ENCODE measurements at places on chromosomes 4 and X.

GRCh38 chrX:10341309-10341708, 184.5 kb downstream of the CLCN4 start:
- DNase-seq: no peak

GRCh38 chr4:76459291-76459723, 24.3 kb downstream of the SHROOM3 start:
- DNase-seq: no peak

DNA sequence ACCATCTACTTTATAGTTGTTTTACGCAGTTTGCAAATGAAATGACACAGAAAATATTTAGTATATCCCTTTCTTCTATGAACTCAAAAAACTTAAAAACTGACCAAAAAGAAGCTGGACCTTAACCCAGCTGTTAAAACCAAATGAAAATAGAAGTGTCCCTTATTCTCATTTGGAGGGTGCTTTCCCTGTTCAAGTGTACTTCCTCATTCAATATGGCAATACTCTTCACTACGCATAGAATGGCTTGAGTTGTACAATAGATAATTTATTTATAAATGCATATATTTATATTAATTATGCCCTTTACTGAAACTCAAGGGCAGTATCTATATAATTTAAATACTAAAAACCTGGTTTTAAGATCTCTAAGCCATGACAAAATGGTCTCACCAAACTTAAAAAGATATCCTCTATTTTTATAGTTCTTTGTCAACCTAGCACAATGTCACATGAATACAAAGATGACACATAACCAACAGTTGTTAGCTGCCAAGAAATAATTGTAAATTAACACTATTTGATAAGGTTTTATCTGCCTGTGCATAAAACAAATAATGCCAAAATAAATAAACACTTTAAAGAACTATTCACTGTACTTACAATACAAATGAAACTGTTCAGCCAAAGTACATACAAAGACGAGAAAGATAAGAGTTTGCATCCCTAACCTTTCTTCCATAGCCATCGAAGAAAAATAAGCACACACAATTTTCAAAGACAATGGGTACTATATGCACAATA, 25.2 kb downstream of the YTHDC1 start:
- DNase-seq: no peak

DNA sequence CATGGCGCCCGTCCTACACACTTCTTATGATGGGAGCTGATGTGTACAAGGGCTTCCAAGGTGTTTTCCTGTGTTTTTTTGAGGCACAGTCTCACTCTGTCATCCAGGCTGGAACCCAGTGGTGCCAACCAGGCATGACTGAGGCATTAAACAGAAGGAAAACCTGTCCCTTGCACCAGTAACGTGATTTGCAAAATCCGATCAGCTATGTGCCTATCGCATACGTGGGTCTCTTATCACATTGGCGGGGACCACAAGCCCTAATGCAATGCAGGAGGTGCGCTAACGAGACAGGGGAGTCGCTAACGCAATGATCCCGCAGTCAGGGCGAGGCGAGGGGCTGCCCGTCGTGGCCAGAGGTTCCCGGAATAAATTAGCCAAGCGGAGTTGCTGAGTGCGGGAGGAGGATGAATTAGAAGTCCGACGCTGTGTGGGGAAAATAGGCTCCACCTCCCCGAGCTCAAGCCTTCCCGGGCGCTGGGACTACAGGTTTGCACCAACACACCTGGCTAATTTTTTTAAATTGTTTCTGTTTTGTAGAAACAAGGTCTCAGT, 162.7 kb downstream of the SHOX start:
- no peak for DNase-seq

DNA sequence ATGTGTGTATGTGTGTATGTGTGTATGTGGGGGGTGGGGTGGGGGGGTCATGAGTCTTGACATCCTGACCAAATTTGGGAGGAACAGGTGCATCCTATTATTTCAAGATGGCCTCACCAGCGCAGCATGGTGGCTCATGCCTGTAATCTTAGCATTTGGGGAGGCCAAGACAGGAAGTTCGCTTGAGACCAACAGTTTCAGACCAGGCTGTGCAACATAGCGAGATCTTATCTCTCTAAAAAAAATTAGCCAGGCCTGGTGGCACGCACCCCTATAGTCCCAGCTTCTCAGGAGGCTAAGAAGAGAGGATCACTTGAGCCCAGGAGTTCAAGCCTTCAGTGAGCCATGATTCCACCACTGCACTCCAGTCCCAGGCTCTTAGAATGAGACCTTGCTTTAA, 47.0 kb upstream of the DHRSX start:
- DNase-seq: no peak

- DNase-seq: no peak
Measured at GRCh38 chrX:118448273-118448783, 47.3 kb upstream of the DOCK11 start.

GRCh38 chrX:19122641-19123009, 357 bp upstream of the ADGRG2 start:
- no peak for DNase-seq

DNA sequence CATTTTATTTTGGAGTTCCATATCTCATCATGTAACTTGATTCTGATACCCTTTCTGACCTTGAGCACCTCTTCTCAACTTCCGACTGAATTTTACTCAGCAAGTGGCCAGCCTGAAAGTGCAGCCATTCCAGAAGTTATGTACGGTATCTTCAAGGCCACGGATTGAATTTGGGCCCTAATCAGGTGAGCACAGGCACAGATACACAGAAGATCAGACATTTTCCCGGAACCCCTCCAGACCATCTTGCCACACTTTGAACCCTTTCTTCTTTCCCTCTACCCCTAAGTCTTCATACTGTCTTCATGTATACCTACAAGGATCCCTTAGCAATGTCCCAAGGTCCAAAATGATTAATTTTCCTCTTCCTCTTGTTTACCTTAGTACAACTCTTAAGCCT, 108.2 kb downstream of the FNIP2 start:
- no peak for DNase-seq

DNA sequence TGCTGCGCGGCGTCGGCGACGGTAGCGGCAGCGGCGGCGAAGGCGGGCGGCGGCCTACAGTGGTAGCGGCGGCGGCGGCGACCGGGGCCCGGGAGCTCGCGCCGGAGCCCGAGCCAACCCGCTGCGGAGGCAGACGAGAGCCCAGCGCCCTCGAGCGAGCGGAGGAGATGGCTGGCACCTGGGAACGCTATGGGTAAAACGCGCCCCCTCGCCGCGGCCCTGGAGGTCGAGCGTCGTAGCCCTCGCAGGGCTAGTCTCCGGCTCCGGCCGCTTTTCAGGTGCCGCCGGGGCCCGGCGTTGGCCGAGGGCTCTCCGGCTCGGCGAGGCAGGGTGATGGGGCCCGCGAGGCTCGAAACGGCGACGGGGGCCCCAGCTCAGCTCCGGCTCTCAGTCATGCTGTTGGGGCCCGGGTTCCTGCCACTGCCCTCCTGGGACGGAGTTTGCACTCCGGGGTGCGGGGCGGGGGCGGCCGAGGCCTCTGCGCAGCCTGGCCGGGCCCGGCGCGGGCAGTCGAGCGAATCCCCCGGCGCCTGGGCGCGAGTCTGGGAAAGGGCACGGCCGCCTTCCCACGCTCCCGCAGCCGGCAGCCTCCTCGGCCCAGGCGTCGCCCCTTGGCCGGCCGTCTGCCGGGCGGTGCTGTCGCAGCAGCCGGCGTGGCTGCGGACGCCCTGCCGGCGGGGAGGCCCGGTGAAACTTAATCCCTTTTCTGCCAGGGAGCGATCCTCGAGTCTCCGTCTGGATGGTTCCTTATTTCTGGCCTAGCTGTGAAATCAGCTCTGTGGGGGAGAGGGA, 768 bp downstream of the MID2 start:
- DNase-seq: no peak

DNA sequence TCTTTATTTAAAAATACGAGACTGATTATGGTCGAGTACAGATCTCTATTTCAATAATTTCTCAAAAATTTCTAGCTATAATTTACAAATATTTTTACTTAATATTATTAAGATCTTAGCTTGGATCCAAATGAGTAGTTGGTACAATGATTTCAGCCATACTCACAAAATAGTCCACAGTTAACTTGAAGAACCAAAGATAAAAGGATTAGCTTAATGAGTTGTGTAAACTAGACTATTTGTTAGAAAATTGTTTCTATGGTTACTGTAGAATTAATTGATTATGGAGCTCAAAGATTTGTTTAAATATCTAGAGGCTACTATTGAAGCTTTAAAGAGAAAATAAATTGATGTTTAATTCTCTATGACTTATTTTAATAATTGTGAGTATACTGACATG, 1.6 kb downstream of the UGT2B10 start:
- DNase-seq: no peak

- DNase-seq: no peak
Measured at GRCh38 chr4:31040106-31040505, 319.9 kb downstream of the PCDH7 start.

GRCh38 chr4:174230680-174231079, 52.8 kb downstream of the FBXO8 start:
- DNase-seq: no peak

DNA sequence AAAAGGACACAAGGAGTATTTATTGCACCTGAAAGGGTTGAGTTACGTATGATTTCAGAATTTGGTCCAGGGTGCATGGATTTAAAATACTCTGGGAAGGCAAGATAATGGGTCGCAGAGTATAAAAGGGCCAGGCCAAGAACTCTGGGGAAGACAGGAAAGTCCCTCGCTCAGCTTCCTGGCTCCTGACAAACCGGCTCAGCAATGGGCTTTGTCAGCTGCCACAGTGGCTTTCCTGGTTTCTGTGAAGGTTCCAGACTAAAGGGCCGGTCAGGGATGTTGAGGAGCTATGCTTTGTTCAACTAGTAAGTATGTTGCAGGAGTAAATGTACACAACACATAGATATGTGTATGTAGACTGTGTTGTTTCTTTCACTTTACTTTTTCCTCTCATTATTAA, 154.4 kb upstream of the ETNPPL start:
- no peak for DNase-seq

GRCh38 chrX:41047878-41048534, 37.2 kb upstream of the USP9X start:
- no peak for DNase-seq

GRCh38 chr4:7089213-7089986, 21.5 kb upstream of the GRPEL1 start:
- DNase-seq: no peak

- DNase-seq: no peak
Measured at GRCh38 chr4:26826721-26827120, 33.9 kb upstream of the STIM2 start.

DNA sequence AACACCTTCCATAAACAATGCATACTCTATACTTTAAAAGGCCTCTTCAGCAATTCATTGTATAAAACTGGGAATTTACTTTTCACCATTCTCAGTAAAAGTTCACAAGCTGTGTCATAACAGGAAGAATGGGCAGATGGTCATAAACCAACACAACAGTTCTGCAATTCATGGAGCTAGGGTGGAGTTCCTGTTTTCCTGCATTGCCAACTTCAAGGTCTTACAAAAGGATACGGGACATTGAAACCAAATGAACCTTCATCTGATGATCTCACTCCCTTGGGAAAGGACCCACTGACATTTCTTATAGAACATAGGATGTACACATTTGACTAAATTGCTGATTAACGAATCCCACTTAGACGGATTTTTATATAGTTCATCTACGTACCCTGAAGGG, 4.1 kb downstream of the KDR start:
- DNase-seq: no peak

DNA sequence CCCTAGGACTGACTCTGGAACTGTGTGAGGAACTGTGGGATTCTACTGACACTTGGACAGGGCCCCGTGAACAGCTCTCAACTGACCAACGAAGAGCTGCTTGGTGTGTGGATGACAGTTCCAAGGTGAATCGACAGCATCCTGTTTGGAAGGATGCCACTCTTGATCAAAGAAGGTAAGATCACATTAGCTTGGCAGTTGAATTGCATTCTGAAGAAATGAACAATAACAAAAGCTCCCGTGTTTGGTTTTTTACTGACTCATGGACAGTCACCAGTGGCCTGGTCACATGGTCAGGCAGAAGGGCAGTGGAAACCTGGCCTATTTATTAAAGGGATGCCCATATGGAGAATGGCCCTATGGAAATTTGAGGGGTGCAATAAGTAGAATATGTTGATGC, 33.1 kb upstream of the GPR34 start:
- no peak for DNase-seq

DNA sequence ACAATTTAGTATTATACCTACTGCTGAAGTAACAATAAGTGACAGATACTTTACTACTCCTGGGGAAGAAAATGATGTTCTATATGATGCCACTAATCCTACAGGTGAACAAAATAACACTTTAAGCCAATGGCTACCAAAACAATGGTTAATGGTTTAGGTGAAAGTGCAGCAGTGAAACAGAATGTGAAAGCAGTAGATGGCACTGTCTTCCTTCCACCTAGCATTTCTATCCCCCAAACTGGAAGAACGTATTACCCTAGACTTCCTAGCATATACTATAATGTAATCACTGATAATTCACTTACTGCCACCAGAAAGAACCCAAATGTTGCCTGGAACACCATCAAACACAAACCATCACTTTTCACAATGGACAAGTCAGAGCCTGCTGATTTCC, 18.9 kb upstream of the CABS1 start:
- no peak for DNase-seq

GRCh38 chrX:50469206-50469605, 1.4 kb downstream of the DGKK start:
- no peak for DNase-seq

- no peak for DNase-seq
Measured at GRCh38 chrX:21946925-21947641, 6.6 kb downstream of the SMS start.

DNA sequence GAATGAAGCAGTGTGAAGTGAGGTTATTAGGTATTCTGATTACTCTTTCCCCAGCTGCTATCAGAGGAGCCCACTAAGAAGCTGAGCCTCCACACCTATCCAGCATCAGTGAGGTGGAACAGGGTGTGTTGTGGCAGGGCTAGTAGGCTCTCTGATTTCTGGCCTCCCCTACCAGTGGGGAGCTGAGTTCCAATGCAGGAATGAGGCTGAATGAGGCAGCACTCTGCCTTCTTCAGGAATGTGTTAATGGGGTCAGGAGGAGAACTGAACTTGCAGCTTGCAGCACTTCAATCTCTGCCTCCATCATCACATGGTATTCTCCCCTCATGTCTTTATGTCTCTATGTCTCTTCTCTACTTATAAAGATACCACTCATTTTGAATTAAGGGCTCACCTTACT, 26.9 kb downstream of the SOX3 start:
- DNase-seq: no peak

DNA sequence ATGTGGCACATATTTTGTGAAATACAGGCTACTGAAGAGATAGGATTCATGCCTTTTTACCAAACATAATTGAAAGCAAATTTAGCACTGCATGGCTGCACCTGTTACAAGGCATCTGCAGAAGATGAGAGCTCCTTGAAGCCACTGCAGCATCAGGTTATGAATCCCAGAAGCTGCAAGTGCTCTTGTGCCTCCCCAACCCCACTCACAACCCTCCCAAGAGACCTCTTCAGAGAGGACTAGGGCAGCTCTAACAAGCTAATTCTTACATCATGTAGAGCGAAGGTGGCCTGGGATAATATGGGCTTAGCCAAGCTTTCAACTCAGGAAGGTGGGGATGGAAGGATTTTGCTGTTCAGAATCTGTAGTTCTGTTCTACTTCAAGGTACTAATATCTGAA, 27.2 kb downstream of the MFAP3L start:
- DNase-seq: peak; percentile 79

- no peak for DNase-seq
Measured at GRCh38 chr4:158873795-158874401, 105.1 kb downstream of the FNIP2 start.

- no peak for DNase-seq
Measured at GRCh38 chr4:40857956-40858355, 108.2 kb downstream of the NSUN7 start.
